Karpas-422 (cell line): ENCODE measurements at places on chromosomes 3 and 15. TPM values are rescaled to one million over a fixed set of nuclear protein-coding genes. Genes with fewer than 3 reads are reported as not detected.

The EPHB3 gene
- not detected in 2 replicates for total RNA-seq

The NOX5 gene
- total RNA-seq: not detected in 2 replicates

The GOLGA8R gene
- 0.07 TPM in 1 of 2 replicates, not detected in the other for total RNA-seq

The KLHL25 gene
- total RNA-seq: 1.5 and 3.3 TPM in 2 replicates

The TIGIT gene
- total RNA-seq: 1.2 and 3.3 TPM in 2 replicates
